ENCODE measurements at places on chromosomes 7 and 10.

GRCh38 chr7:43864126-43864525, 5.2 kb downstream of the MRPS24 start:
- DNase-seq: no peak

- DNase-seq: peak; percentile 87
Observed at GRCh38 chr7:24877790-24878311, 102.1 kb downstream of the OSBPL3 start.

DNA sequence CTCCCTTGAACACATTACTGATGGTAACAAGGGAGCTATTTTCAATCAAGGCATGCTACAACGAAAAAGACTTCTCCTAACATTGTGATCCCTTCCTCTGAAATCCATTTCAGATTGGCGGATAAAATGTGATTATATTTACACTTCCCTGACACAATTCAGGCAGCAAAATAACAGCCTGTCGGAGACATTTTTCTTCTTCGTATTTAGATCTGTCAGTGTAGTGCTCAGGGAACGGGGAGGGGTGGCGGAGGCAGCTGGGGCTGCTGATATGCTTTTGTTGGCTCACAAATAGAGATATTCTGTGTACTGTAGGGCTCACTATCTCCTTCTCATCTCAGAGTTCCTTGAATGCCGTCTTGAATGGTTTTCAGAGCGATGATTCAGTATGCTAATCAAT, 1261.7 kb upstream of the AUTS2 start:
- no peak for DNase-seq

- DNase-seq: no peak
Observed at GRCh38 chr7:28409716-28410627, 2.3 kb upstream of the CREB5 start.

GRCh38 chr10:6072215-6072934, 10.2 kb upstream of the IL2RA start:
- no peak for DNase-seq

GRCh38 chr10:104683567-104683966, 42.5 kb downstream of the SORCS3 start:
- DNase-seq: no peak

DNA sequence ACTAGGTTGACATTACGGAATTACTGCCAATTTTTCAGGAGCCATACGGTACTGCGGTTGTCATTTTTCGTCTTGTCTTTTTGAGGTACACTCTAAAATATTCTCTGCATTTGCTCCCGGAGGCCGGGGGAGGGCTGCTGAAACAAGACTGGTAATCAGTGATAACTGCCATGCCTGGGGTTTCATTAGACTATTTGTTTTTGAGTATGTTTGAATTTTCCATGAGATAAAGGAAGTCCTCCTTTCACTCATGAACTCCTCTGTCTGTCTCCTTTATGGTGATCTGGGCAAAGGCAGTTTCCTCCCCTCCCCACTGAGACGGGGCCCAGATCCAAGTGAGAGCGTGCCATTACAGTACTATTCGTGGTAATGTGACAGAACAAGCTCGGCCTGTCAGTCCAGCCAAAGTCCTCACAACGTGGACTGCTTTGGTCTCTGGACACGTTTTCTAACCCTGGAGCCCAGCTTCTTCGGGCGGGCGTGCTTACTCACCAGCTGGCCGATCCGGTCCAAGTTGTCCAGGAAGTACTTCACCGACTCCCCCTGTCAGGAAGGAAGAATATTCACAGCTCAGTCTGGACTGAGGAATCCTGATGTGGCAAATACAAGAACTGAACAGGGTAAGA, 45.1 kb downstream of the AMZ1 start:
- DNase-seq: peak; percentile 60

- peak; percentile 26 for DNase-seq
Observed at GRCh38 chr10:120459185-120459584, 2.2 kb downstream of the PLPP4 start.

- DNase-seq: no peak
Observed at GRCh38 chr7:5703572-5704533, 77.6 kb downstream of the RNF216 start.

- DNase-seq: no peak
Observed at GRCh38 chr10:101256387-101256786, 27.1 kb upstream of the LBX1 start.

GRCh38 chr7:126804604-126805003, 448.1 kb downstream of the GRM8 start:
- no peak for DNase-seq

DNA sequence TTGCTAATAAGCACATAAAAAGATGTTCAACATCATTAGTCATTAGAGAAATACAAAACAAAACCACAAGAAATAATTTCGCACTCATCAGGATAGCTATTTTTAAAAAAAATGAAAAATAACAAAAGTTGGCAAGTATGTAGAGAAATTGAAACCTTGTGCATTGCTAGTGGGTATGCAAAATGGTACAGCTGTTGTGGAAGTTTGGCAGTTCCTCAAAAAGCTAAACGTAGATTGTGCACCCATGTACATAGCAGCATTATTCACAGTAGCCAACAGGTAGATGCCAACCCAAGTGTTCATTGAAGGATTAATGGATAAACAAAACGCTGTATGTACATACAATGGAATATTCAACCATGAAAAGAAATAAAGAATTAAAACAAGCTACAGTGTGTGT, 35.3 kb upstream of the STARD3NL start:
- no peak for DNase-seq

DNA sequence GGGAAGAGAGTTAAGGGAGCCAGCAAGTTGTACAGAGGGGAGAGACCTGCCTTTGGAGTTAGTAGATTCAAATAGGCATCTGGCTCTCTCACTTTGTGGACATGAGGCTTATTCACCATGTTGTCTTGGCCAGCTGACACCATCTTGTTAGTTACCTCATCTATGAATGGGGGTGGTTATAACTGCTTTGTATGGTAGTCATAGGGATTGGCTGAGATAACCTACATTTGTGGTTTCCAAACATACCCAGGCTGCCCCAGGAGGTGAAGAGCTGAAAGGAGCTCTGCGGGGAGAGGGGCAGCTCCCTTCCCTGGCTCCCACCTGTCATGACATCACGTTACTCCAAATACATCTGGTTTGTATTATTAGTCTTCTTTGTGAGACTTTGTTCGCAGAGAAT, 393.3 kb upstream of the AUTS2 start:
- no peak for DNase-seq

GRCh38 chr10:68526634-68527307, 552 bp downstream of the SLC25A16 start:
- no peak for DNase-seq

DNA sequence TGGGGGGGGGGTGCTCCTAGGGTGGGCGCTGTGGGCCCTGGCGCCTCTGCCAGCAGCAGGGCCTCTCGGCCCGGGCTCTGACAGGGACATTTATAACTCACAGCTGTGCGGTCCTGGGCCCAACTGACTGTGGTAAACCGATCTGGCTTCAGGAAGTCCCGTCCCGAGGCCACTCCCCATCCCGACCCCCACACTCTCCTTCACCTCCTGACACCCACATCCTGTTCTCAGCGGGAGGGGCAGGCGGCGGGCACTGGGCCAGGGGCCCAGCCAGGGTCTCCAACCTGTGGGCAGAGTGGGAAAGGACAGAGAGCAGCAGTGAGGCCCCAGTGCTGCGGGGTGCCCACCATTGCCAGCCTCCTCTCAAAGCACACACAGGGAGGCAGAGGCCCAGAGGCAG, 69.1 kb downstream of the ZMIZ1 start:
- DNase-seq: peak; percentile 97

- DNase-seq: no peak
Observed at GRCh38 chr10:104122225-104123107, 495 bp downstream of the SFR1 start.

- DNase-seq: no peak
Observed at GRCh38 chr10:112562809-112563663, 116.0 kb downstream of the VTI1A start.

DNA sequence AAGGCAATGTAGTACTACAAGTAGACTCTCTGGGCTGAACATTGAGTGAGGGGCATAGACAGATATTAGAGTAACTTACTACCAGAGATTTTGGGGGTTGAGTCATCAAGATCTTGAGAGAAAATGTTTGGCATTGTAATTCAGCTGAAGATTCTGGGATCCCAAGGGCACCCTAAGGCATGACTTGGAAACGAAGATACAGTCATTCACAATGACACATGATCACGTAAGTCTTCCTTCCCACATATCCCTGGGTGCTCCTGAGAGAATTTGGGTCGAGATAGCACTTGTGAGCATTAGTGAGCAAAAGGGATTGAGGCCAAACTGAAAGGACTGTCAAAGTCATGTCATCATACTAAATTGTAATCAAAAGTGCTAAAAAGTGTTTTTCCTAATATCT, 192.5 kb upstream of the PCLO start:
- no peak for DNase-seq

- no peak for DNase-seq
Observed at GRCh38 chr10:9043466-9043865, 989.0 kb downstream of the GATA3 start.
